ENCODE measurements at places on chromosomes 11 and 22.

DNA sequence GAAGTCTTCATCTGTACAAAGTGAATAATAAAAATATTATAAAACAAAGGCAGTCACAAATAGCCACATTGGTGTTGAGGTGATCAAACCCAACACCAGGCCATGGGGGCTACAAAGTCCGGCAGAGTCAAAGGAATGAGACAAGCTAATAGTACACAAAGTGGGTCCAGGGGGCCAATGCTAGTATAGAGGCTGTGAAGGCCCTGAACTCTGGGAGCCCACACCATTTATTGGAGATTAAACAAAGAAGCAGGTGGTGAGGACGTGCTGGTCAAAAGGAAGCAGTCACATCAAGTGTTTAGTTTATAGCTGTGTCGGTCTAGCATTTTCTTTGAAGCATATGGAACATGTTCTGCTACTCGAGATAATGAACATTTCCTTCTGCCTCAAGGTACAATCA, 58.6 kb upstream of the CCT8L2 start:
- no peak for DNase-seq

DNA sequence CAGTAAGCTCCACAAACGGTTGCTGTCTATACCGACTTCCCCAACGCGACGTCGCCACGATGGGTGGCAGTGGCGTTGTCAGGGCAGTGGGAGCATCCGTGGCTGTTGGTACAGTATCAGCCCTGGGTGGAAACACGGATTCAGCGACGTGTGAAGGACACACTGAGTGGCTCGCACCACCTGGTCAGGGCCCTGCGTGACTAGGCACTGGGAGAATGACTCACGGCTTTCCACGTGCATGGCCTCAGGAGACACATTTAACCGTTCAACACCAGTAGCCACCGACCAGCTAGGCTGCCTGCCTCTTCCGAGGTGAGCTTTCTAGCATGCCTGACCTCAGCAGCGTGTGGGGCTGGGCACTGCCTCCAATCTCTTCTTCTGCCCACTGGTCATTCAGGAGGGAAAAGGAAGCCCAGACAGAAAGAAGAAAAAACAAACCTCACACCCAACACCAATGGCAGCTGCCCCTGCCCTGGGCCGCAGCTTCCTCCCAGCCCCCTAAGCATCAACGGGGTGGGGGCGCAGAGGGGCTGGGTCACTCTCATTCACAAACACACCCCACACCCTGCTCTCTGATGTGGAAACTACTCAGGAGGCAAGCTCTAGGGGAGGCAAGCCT, 59.0 kb downstream of the MYH9 start:
- peak; percentile 59 for DNase-seq

DNA sequence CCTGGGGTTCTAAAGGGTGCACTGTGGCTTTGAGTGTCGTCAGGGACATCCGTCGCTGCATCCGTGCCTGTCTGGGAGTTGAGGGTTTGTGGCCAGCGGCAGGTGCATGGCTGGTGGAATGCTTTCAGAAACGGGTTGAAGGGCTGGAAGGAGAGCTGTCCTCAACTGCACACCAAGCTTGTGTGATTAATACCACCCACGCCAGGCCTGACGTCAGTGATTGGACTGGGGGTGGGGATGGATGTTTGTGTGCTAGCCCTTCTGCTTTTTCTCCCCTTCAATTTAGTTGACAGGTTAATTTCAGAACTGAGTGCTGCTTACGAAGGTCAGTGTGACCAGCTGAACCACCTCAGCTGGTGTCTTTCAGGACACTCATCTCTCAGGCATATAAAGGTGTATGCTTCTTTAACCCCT, 3.2 kb upstream of the GAB2 start:
- peak; percentile 33 for DNase-seq

DNA sequence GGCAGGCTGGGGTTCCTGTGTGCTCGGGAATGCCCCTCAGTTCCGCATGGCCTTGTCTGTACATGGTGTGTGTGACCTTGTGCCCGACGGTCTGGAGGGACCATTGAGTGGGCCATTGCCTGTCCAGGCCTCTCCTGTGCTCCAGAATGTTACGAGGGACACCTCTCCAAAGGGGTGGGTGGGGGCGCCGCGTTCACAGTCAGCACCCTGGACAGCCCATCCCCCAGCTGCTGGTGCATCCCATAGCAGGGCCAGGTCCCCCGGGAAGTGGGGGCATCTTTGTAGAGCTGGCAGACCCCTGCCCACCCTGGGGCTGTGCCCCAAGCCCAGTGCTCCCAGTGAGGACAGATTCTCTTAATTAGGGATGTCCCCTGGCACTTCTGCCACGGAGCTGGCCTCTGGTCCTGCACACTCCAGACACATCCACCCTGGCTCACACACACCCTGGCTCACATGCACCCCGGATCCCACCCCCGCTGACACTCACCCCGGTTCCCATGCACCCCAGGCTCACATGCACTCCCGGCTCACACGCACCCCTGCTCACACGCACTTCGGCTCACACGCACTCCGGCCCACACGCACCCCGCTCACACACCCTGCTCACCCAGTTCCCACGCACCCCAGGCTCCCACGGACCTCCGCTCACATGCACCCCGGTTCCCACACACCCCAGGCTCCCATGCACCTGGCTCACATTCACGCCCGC, 15.6 kb downstream of the TSPAN4 start:
- DNase-seq, result no peak
